Activated CD8-positive, alpha-beta memory T cell treated with anti-CD3 and anti-CD28 coated beads, Interleukin-2, amount 50 U/mL, for 4 hours (primary cell): ENCODE measurements at places on chromosomes 7 and 10.

GRCh38 chr10:100737355-100738054 lies 7.9 kb upstream of the PAX2 start:
- DNase-seq = no peak

- no peak for DNase-seq
These were observed 49.9 kb upstream of the ZRANB1 start for GRCh38 chr10:124892031-124892430.

DNA sequence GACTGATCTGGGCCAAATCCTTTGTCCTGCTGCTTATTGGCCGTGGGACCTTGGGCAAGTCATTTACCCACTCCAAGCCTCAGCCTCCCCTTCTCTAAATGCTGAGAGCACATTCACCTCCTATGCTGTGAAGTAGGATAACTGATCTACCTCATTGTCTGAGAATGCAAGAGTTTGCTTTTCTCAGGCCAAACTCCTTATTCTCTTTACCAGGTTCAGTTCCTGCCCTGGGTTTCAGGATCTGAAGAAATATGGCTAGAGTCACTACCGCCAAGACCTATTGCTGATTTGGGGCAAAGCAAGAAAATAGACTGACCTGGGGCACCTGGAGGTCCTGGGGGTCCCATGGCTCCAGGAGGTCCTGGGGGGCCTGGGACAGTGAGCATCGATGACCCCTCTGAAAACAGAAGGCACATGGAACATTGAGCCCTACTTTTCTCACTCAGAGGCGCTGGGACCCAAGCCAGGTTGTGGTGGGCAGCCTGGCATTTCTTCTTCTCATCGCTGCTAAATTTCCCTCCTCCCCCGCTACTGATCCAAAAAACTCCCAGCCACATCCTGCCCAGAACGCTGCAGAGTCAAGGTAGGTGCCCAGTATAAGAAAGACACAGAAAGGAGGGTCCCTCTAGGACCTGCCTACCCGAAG lies 42.4 kb downstream of the COL17A1 start:
- no peak for DNase-seq

- no peak for DNase-seq
These were observed 30.3 kb downstream of the GRB10 start for GRCh38 chr7:50752422-50752821.

- DNase-seq = no peak
These were observed 15.5 kb downstream of the ZNF487 start for GRCh38 chr10:43452356-43452914.

DNA sequence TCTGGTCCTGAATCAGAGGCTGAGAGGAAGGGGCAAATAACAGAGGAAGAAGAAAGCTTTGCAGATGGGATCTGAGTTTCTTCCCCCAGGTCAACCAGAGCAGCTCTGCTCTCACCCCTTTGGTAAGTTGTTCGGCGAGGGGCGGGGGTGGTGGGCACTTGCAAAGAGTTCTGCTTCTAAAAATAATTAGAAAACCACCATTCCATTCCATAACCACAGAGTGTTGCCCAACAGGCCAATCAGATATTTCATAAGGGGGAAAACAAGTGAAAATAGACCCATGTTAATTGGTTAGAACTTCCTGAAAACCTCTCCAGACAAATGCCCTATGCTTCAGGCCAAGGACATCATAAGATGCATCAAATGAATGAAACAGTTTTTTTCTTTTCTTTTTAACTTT lies 43.6 kb upstream of the R3HCC1L start:
- DNase-seq = no peak

GRCh38 chr10:131972474-131973071 lies 9.2 kb downstream of the BNIP3 start:
- DNase-seq = no peak

GRCh38 chr7:4167385-4167910 lies 514.6 kb upstream of the FOXK1 start:
- no peak for DNase-seq

DNA sequence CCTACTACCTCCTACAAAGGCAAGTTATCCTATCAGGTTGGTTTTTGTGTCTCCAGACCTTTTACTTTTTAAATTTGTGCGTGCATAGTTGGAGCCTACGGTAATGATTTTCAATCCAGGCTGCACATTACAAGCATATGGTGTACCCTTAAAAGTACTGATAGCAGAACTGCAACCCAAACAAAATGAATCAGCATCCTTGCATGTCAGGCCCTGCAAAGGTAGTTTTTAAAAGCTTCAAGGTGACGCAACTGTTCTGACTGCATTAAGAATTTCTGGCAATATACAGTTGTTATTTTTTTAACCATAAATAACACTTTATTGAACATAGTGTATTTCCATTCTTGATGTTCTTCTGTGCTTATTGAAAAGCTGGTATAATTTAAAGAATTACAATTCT lies 28.9 kb downstream of the GNAT3 start:
- no peak for DNase-seq

GRCh38 chr10:71966046-71967004 lies 2.1 kb downstream of the CHST3 start:
- no peak for DNase-seq

DNA sequence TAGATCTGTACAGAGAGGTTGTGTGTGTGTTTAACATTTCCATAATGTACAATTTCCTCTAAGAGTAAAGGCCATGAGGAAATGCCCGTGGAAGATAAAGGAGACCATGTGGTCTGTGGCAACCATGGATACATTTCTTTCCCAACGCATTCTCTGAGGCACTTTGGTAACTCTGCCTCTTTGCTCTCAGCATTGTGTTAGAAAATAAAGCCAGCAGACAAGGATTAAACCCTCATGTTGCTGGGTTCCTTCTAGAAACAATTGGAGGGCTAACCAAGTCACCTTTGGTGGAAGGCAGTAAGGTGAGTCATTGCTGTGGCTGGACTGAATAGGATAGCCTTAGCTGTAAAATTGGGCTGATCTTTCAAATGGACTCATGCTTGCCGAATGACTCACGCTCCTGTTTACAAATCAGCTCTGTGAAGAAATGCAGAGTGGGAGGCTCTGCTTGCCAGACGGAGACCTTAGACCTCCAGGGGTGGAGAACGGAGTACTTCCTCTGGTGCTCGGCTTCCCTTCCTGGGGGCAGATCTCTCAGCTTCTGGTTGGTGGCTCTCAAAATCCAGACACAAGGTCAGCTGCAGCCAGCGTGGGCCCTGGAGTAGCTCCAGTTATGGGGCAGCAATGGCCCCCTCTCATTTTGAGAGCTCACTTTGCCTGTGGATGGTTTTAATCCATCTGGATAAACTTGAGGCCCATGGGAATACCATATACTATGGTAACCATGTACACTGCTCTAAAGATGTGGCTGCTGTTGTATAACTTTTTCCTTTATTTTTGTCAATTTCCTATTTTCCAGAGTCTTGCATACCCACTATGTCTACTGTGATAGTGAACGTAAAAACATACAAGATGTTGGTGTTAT lies 137.3 kb downstream of the TCF7L2 start:
- DNase-seq = no peak

DNA sequence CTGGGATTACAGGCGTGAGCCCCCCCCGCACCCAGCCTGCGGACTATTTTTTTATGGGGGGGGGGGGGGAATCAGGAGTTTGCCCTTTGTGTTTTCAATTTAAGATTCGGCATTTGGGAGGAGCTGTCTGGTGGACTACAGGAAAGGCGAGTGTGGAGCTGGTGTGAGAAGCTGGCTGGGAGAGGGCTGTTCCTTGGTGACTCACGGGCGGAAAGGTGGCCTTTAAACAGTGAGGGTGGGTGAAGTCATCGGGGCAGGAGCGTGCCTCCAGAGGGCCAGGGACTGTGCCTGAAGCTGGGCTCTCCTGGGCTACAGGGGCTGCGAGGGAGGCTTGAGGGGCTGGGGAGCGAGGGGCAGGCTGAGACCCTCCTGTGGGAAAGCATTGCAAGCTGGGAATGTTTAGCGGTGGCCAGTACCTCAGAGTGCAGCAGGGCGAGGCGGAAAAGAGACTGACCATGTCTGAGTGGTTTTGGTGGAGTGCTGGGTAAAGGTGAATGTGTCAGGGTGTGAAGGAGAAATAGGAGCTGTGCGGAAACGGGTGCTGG lies 39.7 kb upstream of the ZNF32 start:
- DNase-seq = no peak

DNA sequence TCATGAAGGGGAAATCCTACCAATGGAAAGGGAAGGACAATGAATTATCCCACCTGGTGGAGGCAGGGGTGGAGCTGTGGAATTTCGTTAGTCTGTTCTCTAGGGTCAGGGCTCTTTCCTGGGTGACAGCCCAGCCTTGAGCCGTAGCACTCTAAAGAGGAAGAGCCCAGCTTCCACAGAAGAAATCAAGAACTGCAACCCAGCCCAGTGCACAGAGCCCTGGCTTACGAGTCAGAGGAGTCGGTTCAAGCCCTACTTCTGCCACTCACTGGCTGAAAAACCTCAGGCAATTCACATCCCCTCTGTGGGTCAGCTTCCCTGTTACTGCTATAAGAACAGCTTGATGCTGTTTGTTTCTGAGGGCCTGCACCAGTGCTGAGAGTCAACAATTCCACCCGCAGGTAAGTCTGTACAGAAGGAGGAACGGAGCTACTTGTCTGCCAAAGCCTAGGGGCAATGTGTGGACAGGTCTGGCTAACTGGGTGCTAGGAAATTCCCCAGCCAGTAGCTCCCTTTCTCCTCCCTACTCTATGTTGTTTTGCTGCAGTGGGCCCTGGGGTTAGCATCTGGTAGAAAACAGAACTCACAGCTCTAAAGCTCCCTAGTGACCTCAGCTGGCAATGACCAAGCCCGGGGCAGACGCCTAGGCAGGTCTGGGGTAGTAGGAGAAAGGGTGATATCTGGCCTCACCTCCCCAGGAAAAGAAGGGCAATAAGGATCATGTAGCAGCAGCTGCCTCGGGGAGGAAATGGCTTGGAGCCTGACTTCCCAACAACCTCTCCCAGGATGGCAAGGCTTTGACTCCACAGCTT lies 3.3 kb downstream of the AVPI1 start:
- DNase-seq = no peak
